ENCODE measurements at places on chromosomes 1 and 21. TPM values are rescaled to one million over a fixed set of nuclear protein-coding genes. Genes with fewer than 3 reads are reported as not detected.

DNA sequence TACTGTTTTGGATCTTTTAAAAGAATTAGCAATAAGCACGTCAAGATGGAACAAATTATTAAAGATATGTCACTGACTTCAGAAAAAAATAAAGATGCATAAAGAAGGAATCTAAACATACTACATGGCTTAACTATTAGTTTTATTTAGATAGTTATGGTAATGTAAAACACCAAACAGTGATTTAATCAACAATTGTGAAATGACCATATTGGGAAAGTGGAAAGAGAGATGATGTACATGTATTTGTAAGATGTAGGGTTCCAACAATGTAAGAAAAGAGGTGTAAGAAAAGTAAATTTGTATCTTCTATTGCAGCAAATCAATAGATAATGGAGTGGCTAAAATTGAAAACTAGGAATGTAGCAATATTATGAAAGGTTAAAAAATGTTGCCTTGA lies 6.4 kb upstream of the AIM2 start:
- DNase-seq: no peak

DNA sequence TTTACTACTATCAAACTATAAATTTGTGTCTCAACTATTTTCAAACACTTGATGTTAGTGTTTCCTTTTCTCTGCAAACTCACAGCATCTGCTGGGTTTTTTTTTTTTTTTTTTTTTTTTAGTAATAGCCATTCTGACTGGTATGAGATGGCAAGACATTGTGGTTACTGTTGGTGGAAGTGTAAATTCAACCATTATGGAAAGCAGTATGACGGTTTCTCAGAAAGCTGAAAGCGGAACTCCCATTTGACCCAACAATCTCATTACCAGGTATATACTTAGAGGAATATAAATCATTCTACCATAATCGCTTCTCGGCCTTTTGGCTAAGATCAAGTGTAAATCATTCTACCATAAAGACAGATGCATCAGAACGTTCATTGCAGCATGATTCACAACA lies 608.3 kb upstream of the ZP4 start:
- no peak for DNase-seq

- DNase-seq: no peak
Observed at GRCh38 chr1:159030877-159031447, 21.3 kb downstream of the IFI16 start.

GRCh38 chr1:156115514-156116374 lies 1.2 kb downstream of the LMNA start:
- DNase-seq: peak; percentile 73

GRCh38 chr1:67570486-67571143 lies 114.4 kb upstream of the GADD45A start:
- peak; percentile 98 for DNase-seq

DNA sequence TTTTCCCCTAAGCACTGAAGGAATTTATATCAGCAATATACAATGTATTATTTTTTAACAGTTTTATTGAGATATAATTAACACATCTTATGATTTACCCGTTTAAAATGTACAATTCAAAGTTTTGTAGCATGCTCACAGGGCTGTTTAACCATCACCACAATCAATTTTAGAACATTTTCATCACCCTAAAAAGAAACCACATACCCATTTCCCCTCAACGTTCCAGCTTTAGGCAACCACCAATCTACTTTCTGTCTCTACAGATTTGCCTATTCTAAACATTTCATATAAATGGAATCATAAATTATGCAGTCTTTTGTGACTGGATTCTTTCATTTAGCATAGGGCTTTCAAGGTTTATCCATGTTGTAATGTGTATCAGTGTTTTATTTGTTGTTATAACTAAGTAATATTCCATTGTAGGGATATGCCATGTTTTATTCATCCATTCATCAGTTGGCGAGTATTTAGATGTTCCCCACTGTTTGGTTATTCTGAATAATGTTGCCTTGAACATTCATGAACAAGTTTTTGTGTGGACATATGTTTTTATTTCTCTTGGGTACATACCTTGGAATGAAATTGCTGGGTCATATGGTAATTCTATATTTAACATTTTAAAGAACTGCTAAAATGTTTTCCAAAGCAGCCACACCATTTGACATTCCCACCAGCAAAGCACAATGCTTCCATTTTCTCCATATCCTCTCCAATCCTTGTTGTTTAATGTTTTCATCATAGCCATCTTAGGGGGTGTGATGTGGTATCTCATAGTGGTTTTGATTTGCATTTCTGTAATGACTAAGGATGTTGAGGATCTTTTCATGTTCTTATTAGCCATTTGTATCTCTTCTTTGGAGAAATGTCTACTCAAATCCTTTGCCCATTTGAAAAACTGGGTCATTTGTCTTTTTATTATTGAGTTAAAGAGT lies 188.5 kb downstream of the TM2D1 start:
- DNase-seq: no peak

DNA sequence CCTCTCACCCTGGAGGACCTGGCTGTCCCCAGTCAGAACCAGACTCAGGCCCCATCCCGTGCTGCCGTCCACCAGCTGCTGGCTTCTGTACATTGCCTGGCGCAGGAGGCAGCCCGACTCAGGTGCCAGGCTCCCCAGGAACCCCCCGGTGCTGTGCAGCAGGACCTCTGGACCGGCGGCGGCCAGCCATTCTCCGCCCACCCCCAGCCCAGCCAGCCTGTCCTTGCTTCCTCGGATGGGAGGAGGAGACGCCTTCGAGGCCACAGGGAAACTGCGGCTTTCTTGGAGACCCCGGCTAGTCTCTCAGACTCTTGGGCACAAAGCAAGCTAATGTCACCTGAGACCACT lies 4.4 kb downstream of the C1orf167 start:
- DNase-seq: no peak

DNA sequence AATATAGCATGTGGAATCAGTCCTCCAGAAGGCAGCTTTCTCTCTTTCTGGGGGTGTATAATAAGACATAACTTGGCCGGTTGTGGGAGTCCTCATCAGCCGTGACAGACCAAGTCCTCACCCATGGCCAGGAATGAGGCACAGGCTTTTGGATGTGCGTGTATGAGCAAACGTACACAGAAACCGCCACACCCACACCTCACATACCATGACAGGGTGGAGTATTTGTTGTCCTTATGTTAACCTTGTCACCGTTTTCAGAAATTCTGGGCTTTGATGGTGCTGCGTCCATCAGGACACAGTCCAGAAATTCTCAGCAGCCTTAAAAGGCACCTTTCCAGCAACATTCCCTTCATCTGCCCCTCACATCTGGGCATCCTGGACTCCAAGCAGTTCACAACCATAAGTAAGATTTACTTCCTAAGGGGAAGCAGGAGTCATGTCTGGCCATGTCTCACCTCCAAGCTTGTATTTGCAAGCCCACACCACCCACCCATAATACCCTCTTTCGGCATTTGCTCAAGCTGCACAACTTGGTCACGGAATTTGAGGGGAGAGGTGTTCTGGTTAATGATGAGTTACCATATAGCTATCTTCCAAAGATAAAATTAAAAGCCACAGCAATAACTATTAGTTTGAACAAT lies 12.4 kb downstream of the C1orf116 start:
- no peak for DNase-seq

DNA sequence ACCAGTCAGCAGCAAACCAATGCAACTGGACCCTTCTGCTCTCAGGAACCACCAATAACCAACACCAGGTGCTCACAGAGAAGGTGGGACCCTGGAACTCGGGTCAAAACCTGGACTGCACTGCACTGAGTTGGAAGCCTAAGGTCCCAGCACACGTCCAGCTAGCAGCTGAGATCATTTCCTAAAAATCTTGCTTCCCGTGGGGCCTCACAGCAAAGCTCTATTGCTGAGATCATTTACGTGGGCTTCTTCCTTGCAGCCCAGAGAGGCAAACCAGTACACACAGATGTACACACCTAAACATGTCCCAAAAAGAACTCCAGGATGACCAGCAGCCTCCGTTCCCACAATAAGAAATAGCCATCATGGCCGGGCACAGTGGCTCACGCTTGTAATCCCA lies 22.8 kb upstream of the STMN1 start:
- DNase-seq: no peak

ST7L gene
- 14.8 TPM for total RNA-seq

KCNK1 gene
- 11.2 TPM for total RNA-seq

BLZF1 gene
- total RNA-seq: 58.3 TPM

CDCP2 gene
- not detected for total RNA-seq

Data from renal cortical epithelial cell (primary cell).